Activated gamma-delta T cell (primary cell): ENCODE measurements at places on chromosomes 5 and 9.

- no peak for DNase-seq
Observed at GRCh38 chr9:129505270-129505902, 115.5 kb downstream of the C9orf50 start.

DNA sequence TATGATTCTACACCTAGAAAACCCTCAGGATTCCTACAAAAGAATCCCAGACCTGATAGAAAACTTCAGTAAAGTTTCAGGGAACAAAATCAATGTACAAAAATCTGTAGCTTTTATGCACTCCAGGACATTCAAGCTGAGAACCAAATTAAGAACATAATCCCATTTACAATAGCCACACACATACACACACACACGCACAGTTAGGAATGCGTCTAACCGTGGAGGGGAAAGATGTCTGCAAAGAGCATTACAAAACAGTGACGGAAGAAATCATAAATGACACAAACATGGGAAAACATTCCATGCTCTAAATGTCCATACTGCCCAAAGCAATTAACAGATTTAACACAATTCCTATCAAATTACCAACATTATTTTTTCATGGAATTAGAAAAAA is 51.4 kb upstream of the CAST start:
- DNase-seq: no peak

GRCh38 chr9:29214154-29214689 is 1640.9 kb upstream of the C9orf72 start:
- DNase-seq: no peak

DNA sequence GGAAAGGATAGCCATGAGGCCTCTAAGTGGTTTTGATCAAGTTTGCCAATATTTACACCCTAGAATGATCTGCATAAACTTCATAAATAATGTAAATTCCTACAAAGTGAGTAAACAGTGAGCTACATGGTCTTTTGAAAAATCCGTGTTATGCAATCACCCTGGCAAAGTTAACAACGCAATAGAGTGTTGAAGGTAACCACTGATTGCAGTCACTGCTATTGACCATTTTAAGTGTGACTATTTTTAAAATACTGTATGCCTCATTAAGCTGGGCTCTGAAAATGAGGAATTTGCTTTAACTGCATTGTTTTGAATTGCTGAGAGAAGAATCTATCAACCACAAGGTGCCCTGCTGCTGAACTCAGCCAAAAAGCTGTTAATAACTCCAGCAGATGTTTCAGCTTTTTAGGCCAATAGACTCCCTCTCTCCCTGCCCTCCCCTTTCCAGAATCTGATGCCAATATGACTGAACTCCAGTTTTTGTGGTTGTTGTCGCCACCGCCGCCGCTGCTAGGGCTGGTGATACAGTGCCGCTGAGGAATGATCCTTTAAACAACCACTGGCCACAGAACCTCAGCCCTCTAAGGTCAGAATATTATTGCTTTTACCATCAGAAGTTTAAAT is 35.3 kb upstream of the SMARCA2 start:
- no peak for DNase-seq

DNA sequence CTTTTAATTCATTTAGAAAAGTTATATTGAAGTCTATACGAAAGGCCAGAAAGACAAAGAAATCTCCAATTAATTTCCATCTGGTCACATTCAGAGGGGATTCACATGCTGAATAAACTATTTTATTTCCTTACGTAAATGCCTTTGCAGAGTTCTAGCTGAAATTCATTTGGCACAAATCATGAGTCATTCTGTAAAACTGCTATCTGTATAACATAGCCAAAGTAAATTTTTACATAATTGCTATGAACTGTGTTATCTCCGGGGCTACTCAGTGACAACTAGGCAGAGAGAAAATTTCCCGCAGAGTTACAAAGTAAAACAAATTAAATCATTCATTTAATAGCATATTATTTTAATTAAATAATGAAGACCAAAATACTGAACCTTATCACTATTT is 463.2 kb upstream of the ADAMTS16 start:
- DNase-seq: no peak

DNA sequence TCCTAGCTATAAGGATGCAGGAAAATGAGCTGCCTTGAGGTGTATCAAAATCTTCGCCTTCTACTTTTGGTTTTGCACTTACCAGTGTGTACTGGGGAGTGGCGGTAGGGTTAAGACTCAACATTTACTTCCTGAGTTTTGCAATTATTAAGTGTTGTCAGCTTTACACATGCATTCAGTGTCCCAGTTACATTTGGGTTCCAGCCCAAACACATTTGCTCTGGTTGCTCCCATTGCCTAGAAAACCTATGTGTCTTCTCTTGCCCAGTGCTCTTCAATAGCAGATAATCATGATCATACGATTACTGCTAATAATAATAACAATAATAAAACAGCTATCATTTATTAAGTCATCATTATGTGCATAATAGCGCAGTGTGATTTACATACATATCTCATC is 241.5 kb upstream of the PAPPA start:
- DNase-seq: no peak

- no peak for DNase-seq
Observed at GRCh38 chr9:126499005-126499910, 114.5 kb upstream of the LMX1B start.
